ENCODE measurements at places on chromosomes 16 and 17.

DNA sequence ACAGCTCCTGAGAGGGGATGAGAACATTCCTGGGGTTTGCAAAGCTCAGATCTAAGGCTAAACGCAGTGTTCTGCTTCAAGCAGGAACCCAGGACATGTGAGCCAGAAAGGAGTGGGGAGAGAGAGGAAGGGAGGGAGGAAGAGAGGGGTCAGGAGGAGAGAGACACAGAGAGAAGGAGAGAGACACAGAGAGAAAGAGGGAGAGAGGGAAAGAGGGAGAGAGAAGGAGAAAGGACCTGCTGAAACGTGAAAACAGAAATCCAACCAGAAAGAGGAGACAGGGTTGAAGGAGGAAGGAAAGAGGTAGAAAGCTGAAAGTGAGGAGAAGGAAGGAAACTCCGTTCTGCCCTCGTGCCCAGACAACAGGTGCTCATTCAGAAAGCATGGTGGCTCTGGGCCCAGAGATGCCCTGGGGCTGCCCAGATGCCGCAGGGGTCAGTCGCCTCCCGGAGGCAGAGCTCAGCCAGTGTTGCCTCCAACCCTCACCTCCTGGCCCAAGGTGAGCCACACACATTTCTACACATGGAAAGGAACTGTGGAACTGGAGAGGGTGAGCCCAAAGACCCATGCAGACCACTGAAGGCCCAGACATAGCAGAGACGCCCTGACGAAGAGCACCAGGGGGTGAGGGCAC is 49.0 kb upstream of the ENPP7 start:
- DNase-seq, result no peak

DNA sequence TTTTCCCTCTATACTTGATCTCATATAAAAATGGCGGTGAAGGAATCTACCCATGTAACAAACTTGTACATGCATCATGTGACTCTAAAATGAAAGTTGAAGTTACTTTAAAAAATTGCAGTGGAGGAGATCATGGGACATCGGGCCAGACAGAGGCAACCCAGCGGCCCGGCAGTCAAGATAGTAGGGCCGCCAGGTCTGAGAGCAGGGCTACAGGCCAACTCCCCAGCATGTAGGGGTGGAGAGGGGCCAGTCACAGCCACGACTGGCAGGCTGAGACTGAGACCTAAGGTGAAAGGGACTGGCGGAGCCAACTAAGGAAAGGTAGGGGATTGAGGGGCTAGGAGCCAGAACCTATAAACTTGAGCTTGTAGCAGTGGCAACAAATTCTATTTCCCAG is 150.9 kb downstream of the MAP2K6 start:
- DNase-seq, result no peak

DNA sequence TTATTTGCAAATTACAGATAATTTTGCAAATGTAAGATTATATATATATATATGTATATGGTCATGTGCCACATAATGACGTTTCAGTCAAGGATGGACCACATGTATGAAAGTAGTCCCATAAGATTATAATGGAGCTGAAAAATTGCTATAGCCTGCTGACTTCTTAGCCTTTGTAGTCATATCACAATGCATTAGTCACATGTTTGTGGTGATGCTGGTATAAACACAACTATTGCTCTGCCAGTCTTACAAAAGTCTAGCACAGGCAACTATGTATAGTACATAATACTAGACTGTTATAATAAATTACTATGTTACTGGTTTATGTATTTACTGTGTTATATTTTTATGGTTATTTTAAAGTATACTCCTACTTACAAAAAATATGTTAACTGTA is 444.3 kb downstream of the KCNJ2 start:
- DNase-seq, result no peak

GRCh38 chr16:74291577-74292208 is 4.9 kb upstream of the PSMD7 start:
- no peak for DNase-seq

- no peak for DNase-seq
Observed at GRCh38 chr17:491086-492021, 138.7 kb upstream of the RPH3AL start.

DNA sequence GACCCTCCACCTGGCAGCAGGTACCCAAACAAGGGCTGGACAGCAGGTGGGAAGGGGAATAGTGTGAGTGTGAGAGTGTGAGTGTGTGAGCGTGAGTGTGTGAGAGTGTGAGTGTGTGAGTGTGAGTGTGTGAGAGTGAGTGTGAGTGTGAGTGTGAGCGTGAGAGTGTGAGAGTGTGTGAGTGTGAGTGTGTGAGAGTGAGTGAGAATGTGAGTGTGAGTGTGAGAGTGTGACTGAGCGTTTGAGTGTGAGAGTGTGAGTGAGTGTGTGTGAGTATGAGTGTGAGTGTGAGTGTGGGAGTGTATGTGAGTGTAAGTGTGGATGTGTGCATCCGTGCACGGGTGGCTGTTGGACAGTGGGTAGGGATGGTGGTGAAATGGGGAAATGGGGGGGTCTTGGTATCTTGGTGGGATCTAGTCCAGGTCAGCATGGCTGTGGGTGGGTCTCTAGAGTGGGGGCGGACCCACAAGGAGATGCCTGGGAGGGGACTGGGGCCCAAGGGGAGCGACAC is 408 bp downstream of the ADGRG1 start:
- DNase-seq, result no peak

GRCh38 chr17:79933863-79934652 is 94.8 kb upstream of the CBX4 start:
- no peak for DNase-seq

GRCh38 chr16:35182043-35182677 is 1722.7 kb downstream of the TP53TG3F start:
- DNase-seq, result no peak

DNA sequence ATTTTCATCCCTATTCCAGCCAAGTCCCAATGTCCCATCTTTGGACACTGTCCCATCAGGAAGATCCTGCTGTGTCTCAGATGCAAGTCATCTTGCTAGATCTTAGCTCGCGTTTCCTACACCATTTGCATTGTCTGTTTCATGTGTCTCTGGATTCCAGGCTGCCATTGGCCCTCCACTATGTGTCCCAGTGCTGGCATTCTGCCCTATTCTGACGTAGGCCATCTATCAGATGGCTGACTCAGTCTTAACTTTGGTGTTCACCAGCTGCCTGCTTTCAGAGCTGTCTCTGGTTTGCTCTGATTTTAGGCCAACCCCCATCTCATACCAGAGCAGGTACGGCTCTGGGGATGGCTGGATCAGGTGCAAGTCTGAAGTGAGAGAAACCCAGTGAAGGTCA is 300.9 kb upstream of the ASIC2 start:
- DNase-seq, result no peak

DNA sequence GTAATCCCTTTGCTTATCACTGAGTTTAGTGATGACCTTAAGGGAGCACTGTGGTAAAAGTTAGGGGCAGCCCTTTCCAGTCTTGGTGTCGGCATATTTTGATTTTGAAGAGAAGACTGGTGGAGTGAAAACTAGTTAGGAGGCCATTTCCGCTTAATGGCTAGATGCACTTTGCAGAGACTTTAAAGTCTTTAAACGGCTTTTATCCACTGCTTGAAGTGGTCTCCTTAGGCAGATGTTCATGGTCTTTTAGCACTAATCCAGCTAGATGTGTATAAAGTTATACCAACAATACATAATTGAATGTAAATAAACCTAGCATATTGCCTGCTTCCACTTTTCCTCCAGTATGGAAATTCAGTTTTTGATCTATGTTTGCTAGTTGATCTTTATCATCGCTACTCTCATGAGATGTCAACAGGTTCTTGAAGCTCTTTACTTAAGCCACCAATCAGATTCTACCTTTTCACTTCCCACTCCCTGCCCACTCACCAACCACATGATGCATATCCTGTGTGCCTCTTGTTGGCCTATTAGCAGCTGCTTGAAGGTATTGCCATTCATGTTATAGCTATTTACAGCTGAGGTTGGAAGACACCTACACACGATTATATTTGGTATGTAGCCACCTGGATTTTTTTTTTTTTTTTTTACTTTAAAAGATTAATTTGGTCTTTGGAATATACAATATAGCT is 132.0 kb downstream of the NLK start:
- DNase-seq, result no peak

DNA sequence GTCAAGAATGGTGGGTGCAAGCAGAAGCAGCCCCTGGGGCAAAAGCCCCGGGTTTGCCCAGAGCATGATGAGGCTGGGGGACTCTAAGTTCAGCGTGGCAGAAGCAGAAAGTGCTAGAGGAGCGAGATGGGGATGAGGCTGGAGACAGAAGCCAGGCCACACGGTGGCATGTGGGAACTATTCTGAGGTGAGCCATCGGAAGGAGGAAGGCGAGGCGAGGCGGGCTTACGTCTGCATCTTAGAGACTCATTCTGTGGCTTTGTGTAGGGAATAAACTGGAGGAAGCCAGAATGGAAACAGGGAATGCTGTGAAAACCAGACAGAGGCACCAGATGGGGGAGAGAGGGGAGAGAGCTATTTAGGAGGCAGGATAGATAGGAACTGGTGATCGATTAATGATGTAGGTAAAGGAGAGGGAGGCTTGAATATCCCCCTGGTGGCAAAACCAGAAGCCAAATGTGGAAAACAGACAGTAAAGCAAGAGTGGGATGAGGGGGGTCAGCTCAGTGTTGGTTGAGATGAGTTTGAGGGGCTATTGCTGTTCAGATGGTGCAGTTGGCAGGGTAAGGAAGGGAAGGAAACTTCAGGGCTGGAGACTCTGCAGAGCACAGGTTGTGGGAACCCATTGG is 3.1 kb upstream of the TNFSF13 start:
- no peak for DNase-seq

DNA sequence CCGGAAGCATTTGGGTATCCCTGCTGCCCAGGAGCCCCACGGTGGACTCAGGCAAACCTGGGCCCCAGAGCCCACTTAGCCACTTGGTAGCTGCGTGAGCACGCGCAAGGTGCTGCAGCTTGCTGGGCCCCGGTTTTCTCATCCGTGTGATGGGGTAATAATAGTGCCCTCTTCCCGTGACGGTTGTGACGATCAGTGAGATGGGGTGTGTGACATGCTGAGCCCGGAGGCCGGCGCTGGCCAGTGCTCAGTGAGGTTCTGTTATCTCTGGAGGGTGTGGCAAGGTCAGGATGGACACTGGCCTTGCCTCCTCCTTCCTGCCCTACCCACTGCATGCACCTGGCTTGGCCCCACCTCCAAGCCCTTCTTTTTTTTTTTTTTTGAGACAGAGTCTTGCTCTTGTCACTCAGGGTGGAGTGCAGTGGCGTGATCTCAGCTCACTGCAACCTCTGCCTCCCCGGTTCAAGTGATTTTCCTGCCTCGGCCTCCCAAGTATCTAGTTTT is 82.6 kb downstream of the RAP1GAP2 start:
- no peak for DNase-seq

GRCh38 chr16:47753659-47754058 is 292.5 kb downstream of the PHKB start:
- DNase-seq, result no peak

- DNase-seq, result no peak
Observed at GRCh38 chr17:36687736-36688135, 86.4 kb downstream of the MRM1 start.

DNA sequence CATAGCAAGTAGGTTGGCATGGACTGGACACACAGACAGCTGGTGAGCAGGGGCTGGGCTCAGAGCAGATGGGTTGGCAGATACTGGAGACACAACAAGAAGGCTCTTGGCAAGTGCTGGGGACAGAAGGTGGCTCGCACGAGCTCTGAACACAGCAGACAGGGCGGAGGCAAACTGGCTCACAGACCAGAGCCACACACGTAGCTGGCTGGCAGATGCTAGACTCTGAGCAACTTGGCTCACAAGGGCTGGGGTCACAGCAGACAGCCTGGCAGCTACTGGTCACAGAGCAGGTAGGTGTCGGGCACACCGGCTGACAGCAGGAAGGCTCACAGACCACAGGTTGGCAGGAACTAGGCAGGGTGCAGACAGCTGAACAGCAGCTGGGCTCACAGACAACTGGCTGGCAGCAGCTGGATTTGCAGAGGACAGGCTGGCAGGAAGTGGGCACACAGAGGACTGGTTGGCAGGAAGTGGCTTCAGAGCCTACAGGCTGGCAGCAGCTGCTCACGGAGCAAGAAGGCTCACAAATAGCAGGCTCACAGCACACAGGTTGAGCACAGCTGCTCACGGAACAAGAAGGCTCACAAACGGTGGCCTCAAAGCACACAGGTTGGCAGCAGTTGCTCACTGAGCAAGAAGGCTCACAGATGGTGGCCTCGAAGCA is 725 bp downstream of the KRTAP16-1 start:
- peak; percentile 58 for DNase-seq

- no peak for DNase-seq
Observed at GRCh38 chr17:38547444-38547843, 58.3 kb downstream of the SRCIN1 start.

DNA sequence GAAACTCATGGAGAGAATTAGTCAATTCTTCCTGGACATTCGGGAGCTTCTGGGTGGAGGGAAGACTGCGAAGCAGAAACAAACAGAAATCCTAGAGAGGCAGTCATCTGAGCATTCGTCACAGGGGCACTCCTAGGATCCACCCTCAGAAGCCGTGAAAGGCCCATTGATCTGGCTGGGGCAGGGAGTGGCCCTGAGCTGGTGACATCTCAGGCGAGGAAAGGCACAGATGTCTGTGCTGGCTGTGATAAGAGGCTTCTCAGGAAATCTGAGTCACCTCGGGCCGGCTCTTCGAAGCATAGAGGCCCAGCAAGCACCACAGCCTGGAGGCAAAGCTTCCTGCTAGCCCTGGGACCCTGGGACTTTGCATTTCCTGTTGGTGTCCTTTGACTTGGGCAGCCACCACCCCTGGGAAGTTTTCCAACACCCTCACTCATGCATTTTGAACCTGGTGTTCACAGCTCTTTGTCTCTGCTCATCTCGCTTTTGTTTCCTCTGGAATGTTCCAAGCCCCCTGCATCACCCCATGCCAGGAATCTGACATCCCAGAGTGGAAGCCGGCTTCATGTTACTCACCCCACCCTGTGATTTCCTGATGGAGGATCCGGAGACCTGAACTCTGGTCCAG is 23.3 kb upstream of the CDRT4 start:
- no peak for DNase-seq

DNA sequence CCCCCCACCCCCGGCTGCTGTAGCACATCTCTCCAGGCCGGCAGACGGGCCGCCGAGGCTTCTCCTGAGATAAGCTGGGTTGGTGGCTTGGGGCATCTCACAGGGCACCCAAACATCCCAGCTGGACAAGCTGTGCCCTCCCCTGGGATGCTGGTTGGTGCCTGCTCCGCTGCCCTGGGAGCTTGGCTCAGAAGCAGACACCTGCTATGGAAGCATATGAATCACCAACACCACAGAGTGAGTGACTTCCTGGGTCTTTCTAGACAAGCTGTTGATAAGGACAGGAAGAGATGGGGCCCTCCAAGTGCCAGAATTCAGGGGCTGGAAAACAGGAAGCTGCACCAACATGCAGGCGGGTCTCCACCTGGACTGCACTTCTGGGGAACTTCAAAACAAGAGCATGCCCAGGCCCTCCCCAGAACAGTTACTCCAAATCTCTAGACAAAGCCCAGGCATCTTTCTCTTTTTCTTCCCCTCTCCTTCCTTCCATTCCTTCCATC is 13.7 kb downstream of the C16orf95 start:
- DNase-seq, result no peak

- DNase-seq, result no peak
Observed at GRCh38 chr16:23407436-23408127, 45.4 kb downstream of the COG7 start.

GRCh38 chr17:71283486-71283885 is 837.3 kb upstream of the SOX9 start:
- no peak for DNase-seq

- DNase-seq, result no peak
Observed at GRCh38 chr17:47404875-47405274, 81.1 kb downstream of the EFCAB13 start.
